ENCODE measurements at places on chromosomes 2 and 18.
A peak's percentile ranks its signal among the peaks of the same experiment; 100 is the strongest.

DNA sequence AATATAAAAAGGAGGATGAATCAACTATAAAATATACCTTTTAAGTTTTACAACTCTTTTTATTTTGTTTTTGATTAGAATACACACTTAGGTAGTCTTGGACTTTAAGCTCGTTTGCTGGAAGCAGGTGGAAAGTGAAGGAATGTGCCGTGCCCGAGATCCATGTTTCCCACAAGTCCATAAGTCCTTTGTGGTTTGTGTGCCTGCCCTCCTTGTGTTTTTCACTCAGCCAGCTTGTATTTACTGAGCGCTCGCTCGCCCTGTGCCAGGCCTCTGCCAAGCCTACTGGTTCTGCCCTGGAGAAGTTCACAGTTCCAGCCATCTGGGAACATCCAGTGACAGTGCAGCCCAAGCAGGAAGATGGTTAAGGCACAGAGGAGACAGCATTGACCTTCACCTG lies 142.6 kb downstream of the MGAT5 start:
- no peak for DNase-seq

DNA sequence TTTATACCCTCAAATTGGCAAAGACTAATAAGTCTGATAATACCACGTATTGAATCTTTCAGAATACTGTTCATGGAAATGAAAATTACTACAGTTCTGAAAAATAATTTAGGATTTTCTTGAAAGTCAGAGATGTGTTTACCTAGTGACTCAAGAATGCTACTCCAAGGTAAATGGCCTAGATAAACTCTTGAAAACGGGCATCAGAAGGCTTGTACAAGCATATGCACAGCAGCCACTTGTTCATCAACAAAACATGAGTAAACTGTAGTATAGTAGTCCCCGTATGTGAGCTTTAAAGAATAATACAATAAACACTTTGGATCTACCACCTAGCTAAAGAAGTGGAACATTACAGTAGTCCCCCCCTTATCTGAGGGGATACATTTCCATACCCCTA lies 157.5 kb downstream of the THADA start:
- DNase-seq: no peak

- peak; percentile 27 for DNase-seq
These were observed 426.9 kb downstream of the CDH2 start for GRCh38 chr18:27750014-27750413.

- no peak for DNase-seq
These were observed 135.9 kb upstream of the RNF152 start for GRCh38 chr18:62028715-62029114.

- DNase-seq: no peak
These were observed 246.8 kb upstream of the TNP1 start for GRCh38 chr2:217106650-217107014.

- no peak for DNase-seq
These were observed 149.3 kb upstream of the AQP4 start for GRCh38 chr18:27014841-27015240.

- peak; percentile 56 for DNase-seq
These were observed 1.1 kb upstream of the MAT2A start for GRCh38 chr2:85537600-85538506.

Measured in DMS153 (cell line).